IPS DF 6.9 (cell line): ENCODE measurements at places on chromosomes 13 and 19.

DNA sequence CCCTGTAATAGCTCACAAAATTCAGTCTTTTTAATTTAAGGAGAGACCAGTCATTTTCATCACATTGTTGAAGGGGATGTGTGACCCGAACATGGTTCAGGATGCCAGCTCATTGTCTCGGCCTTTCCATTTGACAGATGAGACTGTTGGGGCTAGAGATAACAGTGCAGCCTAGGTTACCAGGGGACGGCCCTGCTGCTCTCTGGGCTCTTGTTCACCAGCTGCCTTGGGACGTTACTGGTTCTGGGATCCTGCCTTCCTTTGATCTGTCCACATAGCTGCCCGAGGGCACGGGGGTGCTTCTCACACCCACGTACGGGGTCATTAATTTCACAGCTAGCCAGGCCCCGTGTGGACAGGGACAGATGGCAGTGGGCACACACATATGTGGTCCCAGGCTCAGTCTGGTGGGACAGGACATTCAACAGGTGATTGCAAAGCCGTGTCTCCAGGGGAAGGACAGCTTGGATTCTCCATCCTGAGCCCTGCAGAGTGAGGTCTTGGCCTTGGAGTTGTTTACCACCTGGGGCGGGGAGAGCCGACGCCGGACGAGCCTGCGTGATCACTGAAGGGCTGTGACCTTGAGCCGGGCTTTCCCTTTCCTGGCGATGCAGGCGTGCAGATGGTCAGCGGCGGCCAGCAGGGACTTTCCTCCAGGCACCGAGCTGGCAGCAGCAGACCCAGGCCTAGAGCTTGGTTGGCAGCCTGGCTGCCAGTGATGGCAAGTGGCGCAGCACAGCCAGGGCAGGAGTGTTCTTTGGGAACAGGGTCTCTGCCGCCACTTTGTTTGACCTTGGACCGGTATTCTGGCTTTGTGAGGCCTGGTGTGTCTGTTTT lies 26.7 kb upstream of the NPAS1 start:
- H3K27me3 ChIP-seq = no peaks in the 10 kb centered on the region
- no peak for DNase-seq
- H3K4me1 ChIP-seq = peaks cover 3% of the 10 kb centered on the region
- no peak overlapping the region for H3K27ac ChIP-seq

GRCh38 chr19:28727480-28728159 lies 485.3 kb downstream of the UQCRFS1 start:
- H3K27ac ChIP-seq = no peak overlapping the region
- no peaks in the 10 kb centered on the region for H3K4me1 ChIP-seq
- peak; percentile 29 for DNase-seq
- H3K4me3 ChIP-seq = peak overlapping the region; percentile 98

DNA sequence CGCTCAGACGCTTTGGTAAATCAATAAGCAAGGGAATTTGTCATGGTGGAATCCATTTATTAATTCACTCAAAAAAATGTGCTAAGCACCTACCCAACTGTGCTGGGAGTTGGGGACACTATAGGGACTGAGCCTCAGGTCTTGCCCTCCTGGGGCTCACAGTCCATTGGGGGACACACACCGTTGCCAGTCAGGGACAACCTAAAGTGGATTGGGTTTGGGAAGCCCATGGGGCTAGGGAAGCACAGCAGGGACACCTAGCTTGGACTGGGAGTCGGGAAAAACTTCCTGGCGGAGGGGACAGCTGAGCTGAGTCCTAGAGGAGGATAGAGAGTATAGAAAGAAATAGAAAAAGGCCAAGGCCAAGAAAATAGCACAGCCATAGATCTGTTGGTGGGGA lies 8.5 kb downstream of the FOSB start:
- no peaks in the 10 kb centered on the region for H3K4me1 ChIP-seq
- H3K36me3 ChIP-seq = no peaks in the 10 kb centered on the region
- H3K27me3 ChIP-seq = no peaks in the 10 kb centered on the region
- no peak for DNase-seq
- no peak overlapping the region for H3K4me3 ChIP-seq
- H3K27ac ChIP-seq = no peak overlapping the region

- DNase-seq = no peak
- H3K4me1 ChIP-seq = 0 out of 2 replicates have a peak, but pooled peaks cover 2% of the 10 kb centered on the region
- no peak overlapping the region for H3K4me3 ChIP-seq
- no peaks in the 10 kb centered on the region for H3K27me3 ChIP-seq
These were observed 2.5 kb upstream of the UBE2M start for GRCh38 chr19:58560921-58561320.

DNA sequence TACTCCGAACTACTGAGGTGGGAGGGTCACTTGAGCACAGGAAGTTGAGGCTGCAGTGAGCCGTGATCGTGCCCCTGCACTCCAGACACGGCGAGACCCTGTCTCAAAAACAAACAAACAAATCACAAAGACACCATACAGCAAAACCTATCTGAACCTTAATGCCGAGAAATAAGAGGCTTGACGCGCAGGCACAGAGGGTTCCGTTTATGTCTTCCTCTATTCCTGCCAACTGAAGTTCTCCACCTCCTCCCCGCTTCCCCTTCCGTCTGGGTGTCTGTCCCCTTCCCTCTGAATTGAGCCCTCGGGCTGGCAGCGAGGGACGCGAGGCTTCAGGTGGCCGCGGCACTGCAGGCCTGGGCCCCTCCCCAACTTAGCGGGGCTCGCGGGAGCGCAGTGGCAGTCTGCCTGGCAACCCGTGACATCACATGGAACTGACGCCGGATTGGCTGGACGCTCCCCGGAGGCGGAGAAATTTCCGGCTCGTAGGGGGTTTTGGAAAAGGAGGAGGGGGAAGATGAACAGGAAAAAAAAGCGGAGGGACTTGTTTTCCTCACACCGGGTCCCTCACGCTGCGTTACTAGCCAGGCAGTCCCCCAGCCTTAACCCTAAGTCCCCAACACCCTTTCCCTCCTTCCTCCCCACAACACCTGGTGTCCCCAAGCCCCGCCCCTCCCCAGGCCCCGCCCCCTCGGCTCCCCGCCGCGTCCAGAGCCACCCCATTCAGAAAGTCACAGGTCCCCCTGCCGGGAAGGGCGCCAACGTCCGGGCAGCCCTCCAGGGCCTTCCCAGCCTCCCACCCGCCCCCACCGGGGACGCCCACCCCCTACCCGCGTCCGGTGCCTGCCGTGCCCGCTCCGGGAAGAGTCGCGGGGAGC lies 1.1 kb upstream of the MYBPC2 start:
- peak overlapping the region; percentile 39; the same call in 1 of the 2 replicates for H3K4me3 ChIP-seq
- peak; percentile 70 for DNase-seq
- H3K4me1 ChIP-seq = no peaks in the 10 kb centered on the region; the same call in 1 of the 2 replicates
- H3K36me3 ChIP-seq = no peaks in the 10 kb centered on the region; the same call in 1 of the 2 replicates
- no peaks in the 10 kb centered on the region for H3K27me3 ChIP-seq
- H3K27ac ChIP-seq = no peak overlapping the region

- no peaks in the 10 kb centered on the region; the same call in 1 of the 2 replicates for H3K4me1 ChIP-seq
- no peak overlapping the region for H3K27ac ChIP-seq
- no peaks in the 10 kb centered on the region for H3K27me3 ChIP-seq
- H3K36me3 ChIP-seq = no peaks in the 10 kb centered on the region
These were observed 29.2 kb downstream of the RHPN2 start for GRCh38 chr19:33035461-33035860.

- H3K4me3 ChIP-seq = no peak overlapping the region
- no peaks in the 10 kb centered on the region for H3K27me3 ChIP-seq
- H3K36me3 ChIP-seq = no peaks in the 10 kb centered on the region
- no peak overlapping the region for H3K27ac ChIP-seq
These were observed 19.0 kb upstream of the S1PR4 start for GRCh38 chr19:3159565-3159964.

GRCh38 chr19:5121266-5122120 lies 152.6 kb downstream of the KDM4B start:
- peaks cover 12% of the 10 kb centered on the region for H3K4me1 ChIP-seq
- H3K27me3 ChIP-seq = no peaks in the 10 kb centered on the region
- DNase-seq = no peak
- no peak overlapping the region for H3K27ac ChIP-seq
- H3K36me3 ChIP-seq = peaks cover 2% of the 10 kb centered on the region; the same call in 1 of the 2 replicates

- no peak overlapping the region for H3K4me3 ChIP-seq
- DNase-seq = no peak
- H3K27me3 ChIP-seq = no peaks in the 10 kb centered on the region
- no peaks in the 10 kb centered on the region for H3K36me3 ChIP-seq
These were observed 19.9 kb downstream of the IFNL3 start for GRCh38 chr19:39224910-39225309.

DNA sequence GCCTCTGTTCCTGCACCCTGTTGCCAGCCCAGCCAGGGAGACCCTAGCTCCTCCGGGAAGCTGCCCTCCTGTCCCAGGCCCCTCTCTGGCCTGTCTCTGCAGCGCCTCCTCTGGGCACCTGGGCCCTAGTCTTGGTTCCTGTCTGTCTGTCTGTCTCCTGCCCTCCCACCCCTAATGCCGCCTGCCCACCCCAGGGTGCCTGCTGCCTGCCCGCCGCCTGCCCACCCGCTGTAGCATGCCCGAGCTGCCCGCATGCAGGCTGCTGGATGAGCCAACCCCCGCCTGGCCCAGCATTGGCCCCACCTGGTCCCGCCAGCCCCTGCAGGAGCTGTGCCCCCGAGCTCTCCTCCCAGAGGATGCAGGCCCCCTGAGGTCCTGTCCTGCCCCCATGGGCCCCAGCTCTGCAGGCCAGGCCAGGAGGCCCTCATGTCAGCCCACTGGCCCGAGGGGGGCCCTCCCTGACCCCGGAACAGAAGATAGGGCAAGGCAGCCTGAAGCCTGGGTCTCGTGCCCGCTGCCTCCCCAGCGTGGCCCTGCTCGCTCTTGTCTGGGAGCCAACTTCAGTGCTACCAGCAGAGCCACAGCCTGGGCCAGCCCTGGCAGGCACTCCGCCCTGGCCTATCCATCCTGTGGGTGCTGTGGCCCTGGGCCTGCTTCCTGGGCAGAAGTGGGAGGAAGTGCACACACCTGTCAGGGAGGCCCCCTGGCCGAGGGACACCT lies 5.2 kb downstream of the MAP2K7 start:
- H3K36me3 ChIP-seq = peaks cover 32% of the 10 kb centered on the region
- no peak overlapping the region for H3K4me3 ChIP-seq
- no peak for DNase-seq
- no peaks in the 10 kb centered on the region for H3K4me1 ChIP-seq

- H3K4me1 ChIP-seq = no peaks in the 10 kb centered on the region
- H3K4me3 ChIP-seq = no peak overlapping the region
- no peak for DNase-seq
- no peak overlapping the region for H3K27ac ChIP-seq
These were observed 133.9 kb downstream of the AKAP11 start for GRCh38 chr13:42405665-42406390.

- no peak overlapping the region for H3K27ac ChIP-seq
- H3K27me3 ChIP-seq = no peaks in the 10 kb centered on the region
- no peak for DNase-seq
- no peaks in the 10 kb centered on the region for H3K4me1 ChIP-seq
- H3K36me3 ChIP-seq = no peaks in the 10 kb centered on the region
- H3K4me3 ChIP-seq = no peak overlapping the region
These were observed 138.8 kb downstream of the RGCC start for GRCh38 chr13:41596190-41596589.

- no peak overlapping the region for H3K27ac ChIP-seq
- DNase-seq = no peak
- H3K36me3 ChIP-seq = no peaks in the 10 kb centered on the region
- no peaks in the 10 kb centered on the region for H3K27me3 ChIP-seq
- no peak overlapping the region for H3K4me3 ChIP-seq
- no peaks in the 10 kb centered on the region for H3K4me1 ChIP-seq
These were observed 23.2 kb downstream of the KCTD12 start for GRCh38 chr13:76863022-76863421.

DNA sequence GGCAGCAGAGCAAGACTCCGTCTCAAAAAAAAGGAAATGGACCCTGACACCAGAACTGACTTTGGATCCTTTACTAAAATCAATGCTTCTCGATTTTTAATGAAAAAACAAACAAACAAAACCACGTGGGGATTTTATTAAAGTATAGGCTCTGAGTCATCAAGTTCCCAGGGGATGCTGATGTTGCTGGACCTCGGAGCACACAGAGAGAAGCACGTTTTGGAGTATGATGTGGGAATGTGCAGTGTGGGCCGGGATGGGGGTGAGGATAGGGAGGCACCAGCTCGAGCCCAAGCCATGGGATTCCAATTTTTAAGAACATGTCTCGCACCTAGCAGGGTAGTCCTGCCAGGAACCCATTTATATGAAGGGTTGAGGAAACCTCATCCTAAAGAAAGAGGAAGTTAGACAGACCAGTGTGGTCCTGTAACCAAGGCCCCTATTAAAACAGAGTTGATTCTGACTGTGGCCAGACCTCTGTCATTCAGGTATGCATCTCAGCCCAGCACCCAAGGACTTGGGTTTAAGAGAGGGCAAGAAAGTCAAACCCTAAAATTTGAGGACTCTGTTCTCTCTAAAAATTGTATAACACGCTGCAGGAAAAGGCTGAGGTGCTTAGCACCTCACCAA lies 6.4 kb downstream of the FLT1 start:
- H3K4me1 ChIP-seq = peaks cover 2% of the 10 kb centered on the region; the same call in 1 of the 2 replicates
- H3K4me3 ChIP-seq = no peak overlapping the region
- DNase-seq = no peak
- no peaks in the 10 kb centered on the region for H3K27me3 ChIP-seq
- no peaks in the 10 kb centered on the region for H3K36me3 ChIP-seq
- H3K27ac ChIP-seq = no peak overlapping the region
